Osteocyte (in vitro differentiated cells): ENCODE measurements at places on chromosomes 3 and 15. TPM values are rescaled to one million over a fixed set of nuclear protein-coding genes. Genes with fewer than 3 reads are reported as not detected.

DNA sequence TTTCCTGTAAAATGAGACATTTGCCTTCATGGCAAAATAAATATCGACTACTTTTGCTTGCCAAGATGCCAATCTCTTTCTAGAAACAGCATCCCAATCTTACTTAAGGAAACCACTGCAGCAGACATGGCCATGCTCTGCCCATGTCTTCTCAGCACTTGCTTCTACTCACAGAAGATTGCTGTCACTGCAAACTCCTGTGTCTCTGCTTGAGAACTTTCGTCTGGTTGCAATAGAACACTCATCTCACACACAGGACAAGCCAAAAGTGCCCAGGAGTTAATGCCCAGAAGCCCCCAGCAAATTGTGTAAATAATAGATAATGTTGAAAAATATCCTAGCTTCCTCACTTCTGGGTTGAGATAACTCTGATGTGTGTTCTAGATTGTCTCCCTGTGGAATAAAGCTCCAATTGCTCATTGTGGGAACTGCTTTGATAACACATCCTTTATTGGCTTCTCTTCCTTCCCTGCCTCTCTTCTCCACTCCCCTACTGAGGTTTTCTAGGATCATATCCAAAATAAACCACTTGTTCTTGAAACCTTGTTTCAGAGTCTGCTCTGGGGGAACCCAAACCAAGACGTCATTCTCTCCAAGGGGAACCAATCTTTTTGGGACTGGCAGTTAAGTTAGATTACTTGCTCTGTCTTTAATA, 156.3 kb upstream of the STRIT1 start:
- DNase-seq: no peak

WNT5A gene
- 27.6 and 30.4 TPM in 2 replicates for total RNA-seq

DNA sequence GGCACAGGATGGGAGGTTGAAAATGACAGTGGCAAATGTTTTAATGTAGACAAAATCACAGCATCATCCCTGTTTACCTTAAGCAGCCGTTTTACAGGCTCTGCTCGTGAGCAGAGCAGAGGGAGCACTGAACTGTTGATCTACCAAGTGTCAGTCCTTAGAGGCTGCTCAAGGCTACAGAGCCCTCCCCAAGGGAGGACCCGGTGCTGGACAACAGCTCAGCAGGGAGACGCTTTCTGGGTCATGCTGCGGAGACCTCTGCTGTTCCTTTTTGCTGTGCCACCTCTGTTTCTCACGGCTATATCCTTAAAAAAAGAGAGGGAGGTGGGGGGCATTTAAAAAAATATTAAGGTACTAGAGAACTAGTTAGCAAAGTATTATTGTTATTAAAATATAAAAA, 400.2 kb downstream of the GABRB3 start:
- no peak for DNase-seq

SLC28A1 gene
- not detected in 2 replicates for total RNA-seq

GRCh38 chr15:95202569-95203349, 971.4 kb downstream of the MCTP2 start:
- no peak for DNase-seq
